T-helper 1 cell (primary cell): ENCODE measurements at places on chromosomes 6 and 20.

GRCh38 chr20:64049060-64049877 is at the start of gene SOX18:
Gene SOX18 (minus strand): TSS chr20:64049639. CDS start chr20:64049516, 123 bp downstream.
- no peak for DNase-seq

DNA sequence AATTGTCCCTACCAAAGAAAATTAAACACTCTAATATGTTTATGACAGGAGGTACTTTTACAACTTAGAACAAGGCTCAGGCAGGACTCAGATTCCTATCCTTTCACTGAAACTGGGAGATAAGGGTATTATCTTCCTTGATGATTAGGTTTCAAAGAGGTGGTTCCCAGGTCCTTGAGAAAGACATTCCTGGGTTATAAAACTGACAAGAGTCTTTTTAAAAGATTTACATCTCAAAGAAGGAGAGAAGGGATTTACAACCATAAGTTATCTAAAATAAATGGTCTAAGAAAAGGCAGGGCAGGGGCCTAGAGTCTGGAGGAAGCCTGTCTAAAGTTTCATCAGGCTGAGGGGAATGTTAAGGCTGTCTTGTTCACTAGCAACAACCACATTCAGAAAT is 1492.5 kb downstream of the HACE1 start:
- DNase-seq, result no peak

GRCh38 chr20:48751871-48752270 is 75.9 kb downstream of the PREX1 start:
- no peak for DNase-seq

GRCh38 chr6:28816339-28816908 is 107.4 kb downstream of the TRIM27 start:
- no peak for DNase-seq

- no peak for DNase-seq
Measured at GRCh38 chr20:20782231-20782630, 69.8 kb upstream of the RALGAPA2 start.

DNA sequence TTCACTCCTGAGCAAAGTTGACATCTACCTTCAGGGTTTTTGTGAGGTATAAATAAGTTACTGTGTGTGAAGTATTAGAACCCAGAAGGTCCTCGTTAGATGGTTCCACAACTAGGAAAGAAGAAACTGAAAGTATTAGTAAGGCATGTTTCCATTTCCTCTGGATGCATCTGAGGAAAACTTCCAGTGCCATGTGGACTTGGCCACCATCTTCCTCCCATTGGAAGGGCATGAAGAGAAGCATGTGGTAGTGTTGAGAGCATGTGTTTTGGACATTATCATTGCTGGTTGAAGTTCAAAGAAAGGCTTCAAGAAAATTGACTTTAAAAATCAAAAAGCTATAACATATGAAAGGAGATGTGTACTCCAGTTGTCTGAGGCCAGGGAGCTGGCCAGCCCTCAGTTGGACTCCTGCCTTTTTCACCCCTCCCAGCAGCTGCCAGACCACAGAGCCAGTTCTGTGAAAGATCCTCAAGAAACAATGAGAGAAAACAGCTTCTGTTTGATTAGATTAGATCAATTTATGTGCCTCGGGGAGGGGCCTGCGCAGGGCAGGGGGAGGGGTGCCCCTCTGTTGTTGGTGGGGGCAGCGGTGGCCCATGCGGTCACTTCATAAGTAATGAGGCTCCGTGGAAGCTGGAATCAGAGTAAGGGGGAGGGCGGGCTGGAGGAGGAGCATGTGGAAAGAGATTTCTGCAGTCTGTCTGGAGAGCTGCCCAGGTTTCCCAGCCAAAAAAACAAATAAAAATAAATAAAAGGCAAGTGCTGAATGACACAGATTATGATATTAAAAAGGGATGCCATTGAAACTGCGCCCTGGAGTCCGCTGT is 154.0 kb downstream of the JARID2 start:
- no peak for DNase-seq

- no peak for DNase-seq
Measured at GRCh38 chr6:87152526-87152955, 2.8 kb upstream of the ZNF292 start.

DNA sequence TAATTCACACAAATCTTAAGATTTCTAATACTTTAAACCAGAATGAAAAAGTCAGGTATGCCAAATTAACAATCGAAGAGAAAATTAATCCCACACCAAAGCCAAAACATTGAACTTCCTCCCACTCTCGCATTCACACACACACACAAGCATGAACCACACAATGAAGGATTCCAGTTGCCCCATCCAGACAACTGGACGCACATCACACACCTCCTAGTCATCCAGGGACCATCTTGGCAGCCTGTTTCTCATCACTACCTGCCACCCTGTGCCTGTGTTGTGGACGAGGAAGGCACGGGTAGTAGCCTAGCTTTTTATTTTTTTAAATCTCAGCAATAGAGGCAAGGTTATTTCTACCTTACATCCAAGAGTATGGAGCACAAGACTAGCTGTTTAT is 15.2 kb downstream of the B4GALT5 start:
- DNase-seq, result no peak
